ENCODE measurements at places on chromosomes 7 and 10.

DNA sequence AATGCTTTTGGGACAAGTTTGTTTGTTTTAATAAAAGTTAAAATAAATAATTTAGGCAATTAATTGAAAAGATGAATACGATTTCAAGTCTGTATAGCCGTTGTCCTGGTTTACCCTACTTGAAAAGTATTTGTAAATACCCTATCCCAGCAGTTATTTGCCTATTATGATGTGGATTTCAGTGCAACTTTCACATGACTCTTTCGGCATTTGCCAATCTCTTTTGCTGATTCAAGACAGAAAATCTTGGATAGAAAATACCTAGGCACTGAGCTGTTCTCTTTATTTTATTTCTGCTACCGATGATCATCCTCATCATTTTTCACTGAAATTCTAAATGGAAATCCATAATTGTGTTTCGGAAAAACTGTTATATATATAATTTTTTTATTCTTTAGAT is 125.9 kb upstream of the FZD8 start:
- DNase-seq = no peak

DNA sequence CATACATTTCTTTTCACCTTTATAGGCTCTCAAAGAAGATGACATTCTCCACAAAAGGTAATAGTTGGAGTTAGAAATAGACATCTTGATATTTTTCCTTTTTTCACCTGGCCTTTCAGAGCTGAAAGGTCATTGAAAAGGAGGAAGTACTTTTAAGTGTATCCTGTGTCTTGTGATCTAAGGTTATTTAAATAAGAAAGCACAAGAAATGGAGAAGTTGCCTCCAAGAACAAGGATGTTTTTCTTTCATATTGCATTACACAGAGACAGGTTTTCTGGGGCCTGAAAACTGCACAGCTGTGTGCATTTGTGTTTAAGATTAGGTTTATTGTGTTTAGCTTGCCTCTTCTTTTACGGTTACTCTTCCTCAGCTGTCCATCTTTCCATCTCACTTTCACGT is 103.4 kb upstream of the SEMA3D start:
- no peak for DNase-seq

DNA sequence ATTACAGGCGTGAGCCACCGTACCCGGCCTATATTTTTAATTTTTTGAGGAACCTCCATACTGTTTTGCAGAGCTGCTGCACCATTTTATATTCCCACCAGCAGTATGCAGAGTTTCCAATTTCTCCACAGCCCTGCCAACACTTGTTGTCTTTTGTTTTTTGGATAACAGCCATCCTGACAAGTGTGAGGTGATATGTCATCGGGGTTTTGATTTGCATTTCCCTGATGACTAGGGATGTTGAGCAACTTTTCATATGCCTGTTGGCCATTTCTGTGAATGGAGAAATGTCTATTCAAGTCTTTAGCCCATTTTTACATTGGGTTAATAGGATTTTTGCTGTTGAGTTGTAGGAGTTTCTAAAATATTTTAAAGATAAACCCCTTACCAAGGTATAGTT is 22.2 kb downstream of the ENTPD7 start:
- DNase-seq = no peak

- no peak for DNase-seq
Measured at GRCh38 chr10:49526619-49527018, 12.3 kb downstream of the ERCC6 start.

GRCh38 chr7:157457355-157458253 is 120.8 kb downstream of the DNAJB6 start:
- DNase-seq = no peak

- DNase-seq = no peak
Measured at GRCh38 chr10:78378192-78378591, 344.5 kb downstream of the RPS24 start.

- no peak for DNase-seq
Measured at GRCh38 chr7:96471606-96472005, 149.7 kb upstream of the SLC25A13 start.

All from ascending aorta (tissue), 2 donors.